Left kidney (tissue), 8 donors: ENCODE measurements at places on chromosomes 16 and 17. TPM values are rescaled to one million over a fixed set of nuclear protein-coding genes. Genes with fewer than 3 reads are reported as not detected.

DNA sequence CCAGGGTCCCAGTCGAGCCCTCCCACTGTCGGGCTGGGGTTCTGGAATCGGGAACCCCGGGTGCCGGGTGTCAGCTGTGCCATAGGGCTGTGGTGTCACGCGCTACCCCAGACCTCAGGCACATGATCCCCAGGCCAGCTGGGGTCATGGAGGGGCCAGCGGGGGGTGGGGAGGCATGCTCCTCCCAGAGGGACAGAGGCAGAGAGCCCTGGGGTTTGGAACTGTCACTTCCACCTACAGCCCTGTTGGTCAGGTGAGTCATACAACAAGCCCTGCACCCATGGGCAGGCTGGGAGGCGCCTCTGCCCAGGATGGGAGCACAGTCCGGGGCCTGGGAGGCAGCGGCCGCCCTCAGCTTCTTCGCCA, 63.0 kb downstream of the BAIAP2 start:
- DNase-seq: no peak

- DNase-seq: no peak
These were observed 455.8 kb upstream of the MAF start for GRCh38 chr16:80056324-80056723.

GRCh38 chr16:57513371-57514102, 22.8 kb downstream of the CCDC102A start:
- DNase-seq: peak; percentile 87

GPR139 gene
- polyA plus RNA-seq: not detected

DNA sequence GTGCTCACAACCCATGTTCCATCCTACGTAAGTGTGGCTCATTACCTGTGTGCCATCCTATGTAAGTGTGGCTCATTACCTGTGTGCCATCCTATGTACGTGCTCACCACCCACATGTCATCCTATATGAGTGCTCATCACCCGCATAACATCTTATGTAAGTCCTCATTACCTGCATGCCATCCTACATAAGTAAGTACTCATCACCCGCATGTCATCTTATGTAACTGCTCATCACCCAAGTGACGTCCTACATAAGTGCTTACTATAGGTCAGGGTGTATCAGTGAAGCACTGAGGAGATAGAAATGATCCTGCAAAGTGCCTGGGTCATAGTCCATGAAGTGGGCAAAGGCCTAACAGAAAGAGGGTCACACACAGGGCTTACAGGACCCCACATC, 93.1 kb downstream of the AXIN2 start:
- DNase-seq: no peak

SMIM22 gene
- polyA plus RNA-seq: 5.8 TPM
